ENCODE measurements at places on chromosomes 5 and 9.

- DNase-seq, result no peak
These were observed 55.2 kb downstream of the ADAMTS16 start for GRCh38 chr5:5195128-5195918.

- DNase-seq, result no peak
These were observed 295.8 kb downstream of the DEPDC1B start for GRCh38 chr5:60404171-60404570.

GRCh38 chr5:143812085-143812705 is at the start of gene HMHB1:
HMHB1 (plus strand) TSS chr5:143812161.
- DNase-seq, result no peak

DNA sequence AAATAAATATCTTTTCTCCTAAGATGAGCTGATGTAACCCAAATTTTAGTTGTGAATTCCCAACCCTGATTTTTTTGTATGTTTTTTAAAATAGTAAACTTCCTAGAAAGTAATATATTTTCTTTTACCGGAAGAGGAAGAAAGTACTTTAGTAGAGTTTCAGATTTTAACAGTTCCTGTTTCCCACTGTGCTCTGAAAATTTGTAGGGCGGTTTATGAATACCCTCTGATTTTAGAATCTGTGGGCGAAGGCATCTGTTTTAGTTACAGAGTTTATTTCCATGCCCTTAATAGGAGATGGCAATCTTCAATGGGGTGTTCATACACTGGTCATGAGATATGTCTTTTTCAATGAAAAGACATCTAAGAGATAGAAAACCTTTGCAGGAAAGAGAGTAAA is 3.7 kb upstream of the HOMER1 start:
- DNase-seq, result no peak

DNA sequence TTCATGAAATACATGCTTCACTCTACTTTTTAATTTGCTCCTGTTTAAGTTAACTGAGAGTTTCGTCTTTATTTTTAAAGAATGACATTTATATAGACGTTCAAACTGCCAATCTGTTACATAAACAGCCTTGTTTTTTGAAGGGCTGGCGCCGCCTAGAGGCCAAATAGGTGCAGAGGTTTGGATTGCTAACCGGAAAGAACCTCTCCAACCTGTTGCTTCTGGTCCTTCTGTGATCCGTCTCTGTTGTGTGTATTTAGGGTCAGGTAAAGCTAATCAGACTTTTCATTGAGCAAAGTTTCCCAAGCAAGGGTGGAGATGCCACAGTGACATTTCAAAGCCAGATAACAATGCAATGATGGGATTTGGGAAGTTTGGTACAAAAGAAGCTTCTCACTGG is 39.5 kb upstream of the GLIS3 start:
- peak; percentile 86 for DNase-seq

- no peak for DNase-seq
These were observed 101.6 kb downstream of the TENT4A start for GRCh38 chr5:6814816-6815215.

DNA sequence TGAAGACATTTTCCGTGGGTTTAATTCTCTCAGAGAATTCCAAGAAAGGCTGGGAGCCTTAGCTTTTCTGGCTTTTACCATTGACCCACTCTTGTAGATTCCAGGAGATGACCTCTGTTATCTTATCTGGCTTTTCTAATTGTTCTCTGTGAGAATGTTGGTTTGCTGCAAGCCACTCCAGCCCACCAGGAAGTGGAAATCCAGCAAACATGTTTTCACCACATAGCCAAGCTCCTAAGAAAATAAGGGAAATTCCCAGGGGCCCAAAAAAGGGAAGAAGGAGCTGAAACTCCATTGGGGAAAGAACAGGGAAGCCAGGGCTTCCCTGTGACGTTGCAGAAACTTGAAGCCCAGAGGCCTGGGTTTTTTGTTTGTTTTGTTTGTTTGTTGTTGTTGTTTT is 19.7 kb downstream of the GPR107 start:
- DNase-seq, result peak; percentile 94

DNA sequence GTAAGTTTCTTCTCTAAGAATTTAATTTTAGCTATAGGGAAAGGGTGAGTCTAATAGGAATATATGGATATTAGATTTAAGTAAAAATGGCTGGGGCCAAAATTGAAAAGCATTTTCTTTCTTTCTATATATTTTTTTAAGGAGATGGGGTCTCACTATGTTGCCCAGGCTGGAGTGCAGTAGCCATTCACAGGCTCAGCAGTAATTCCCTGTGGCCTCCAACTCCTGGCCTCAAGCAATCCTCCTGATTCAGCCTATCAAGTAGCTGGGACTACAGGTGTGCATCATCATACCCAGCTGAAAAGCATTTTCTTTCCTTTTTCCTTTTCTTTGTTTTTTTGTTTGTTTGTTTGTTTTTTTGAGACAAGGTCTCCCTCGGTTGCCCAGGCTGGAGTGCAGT is 41.1 kb downstream of the CSNK1A1 start:
- DNase-seq, result no peak

- DNase-seq, result no peak
These were observed 100.9 kb downstream of the GDNF start for GRCh38 chr5:37738865-37739488.

- DNase-seq, result peak; percentile 77
These were observed 64.3 kb upstream of the MYO10 start for GRCh38 chr5:17000291-17000939.

DNA sequence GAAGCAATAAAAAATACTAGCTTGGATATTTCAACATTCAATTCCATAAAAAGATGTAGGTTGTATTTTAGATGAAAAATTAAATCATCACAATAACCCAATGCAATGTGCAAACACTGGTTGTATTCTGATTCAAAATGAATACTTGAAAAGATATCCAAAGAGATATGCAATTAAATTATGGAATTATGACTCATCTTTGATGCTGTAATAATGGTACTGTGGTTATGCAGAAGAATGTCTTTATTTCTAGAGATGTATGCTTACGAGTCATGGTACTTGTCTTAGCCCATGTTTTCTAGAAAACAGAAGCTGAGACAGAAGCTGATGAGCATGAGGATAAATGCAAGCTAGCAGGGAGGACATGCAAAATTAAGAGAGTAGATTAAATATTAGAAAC is 1941.4 kb upstream of the NUDT12 start:
- DNase-seq, result no peak

DNA sequence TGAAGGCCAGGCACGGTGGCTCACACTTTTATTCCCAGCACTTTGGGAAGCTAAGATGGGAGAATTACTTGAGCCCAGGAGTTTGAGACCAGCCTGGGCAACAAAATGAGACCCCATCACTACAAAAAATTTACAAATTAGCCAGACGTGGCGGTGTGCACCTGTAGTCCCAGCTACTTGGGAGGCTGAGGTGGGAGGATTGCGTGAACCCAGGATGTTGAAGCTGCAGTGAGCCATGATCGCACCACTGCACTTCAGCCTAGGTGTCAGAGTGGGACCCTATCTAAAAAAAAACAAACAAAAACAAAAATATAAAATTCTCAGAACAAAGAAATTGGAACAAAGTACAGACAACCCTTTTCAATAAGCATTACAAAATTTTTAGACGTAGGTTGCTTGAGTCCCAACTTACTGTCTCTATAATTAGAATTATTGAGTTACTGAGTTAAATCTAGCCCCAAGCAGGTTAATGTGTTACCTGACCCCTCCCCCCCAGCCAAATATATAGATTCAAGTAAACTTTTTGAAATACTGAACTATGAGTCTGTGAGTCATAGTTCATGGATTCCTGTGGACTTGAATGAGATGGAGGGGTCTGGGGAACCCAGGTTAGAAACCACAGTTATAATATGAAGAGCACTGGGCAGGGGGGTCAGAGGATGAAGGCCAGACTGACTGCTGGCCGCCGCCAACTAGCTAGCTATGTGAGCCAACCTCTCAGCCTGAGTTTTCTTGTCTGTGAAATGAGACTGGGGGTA is 173.1 kb downstream of the AOPEP start:
- no peak for DNase-seq

DNA sequence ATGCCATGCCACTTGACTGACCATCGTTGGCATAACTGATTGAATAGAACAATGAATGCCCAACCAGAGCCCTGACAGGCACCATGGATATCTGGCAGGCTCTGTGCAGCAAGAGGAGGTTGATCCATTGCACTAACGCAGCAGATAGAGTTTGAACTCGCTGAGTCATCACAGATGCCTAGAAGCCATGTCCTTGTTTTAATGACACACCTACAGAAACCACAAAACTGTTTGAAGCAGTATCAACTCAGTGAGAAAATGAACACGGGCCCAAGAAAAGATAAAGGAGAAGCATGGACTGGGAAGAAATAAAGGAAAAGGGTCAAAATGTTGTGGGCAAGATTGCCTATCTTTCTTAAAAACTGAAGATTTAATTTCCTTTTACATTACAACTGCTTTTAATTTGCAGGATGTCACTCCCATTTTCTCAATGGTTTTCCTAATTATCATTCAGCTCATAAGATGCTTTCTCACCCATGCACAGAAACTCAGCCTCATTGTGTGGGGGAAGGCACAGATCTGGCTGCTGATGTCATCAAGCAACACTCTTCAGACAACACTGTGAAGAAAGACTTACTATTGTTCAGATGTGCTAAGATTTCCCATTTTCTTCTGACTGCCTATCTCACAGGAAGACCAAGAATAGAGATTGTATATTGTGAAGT is 129.0 kb downstream of the PIK3R1 start:
- peak; percentile 24 for DNase-seq

DNA sequence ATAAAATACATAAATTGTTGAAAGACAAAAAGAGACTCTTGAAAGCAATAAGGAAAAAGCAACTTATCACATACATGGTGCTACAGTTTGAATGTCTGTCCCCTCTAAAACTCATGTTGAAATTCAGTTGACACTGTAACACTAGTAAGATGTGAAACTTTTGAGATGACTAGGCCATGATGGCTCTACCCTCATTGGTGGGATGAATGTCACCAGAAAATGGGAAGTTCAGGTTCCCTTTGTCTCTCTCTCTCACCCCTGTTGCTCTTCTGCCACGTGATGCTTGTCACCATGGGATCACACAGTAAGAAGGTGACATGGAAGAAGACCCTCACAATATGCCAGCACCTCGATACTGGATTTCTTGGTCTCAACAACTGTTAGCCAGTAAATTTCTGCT is 50.3 kb upstream of the SPTLC1 start:
- no peak for DNase-seq

- no peak for DNase-seq
These were observed 541.2 kb upstream of the TRPC7 start for GRCh38 chr5:136906545-136906944.

DNA sequence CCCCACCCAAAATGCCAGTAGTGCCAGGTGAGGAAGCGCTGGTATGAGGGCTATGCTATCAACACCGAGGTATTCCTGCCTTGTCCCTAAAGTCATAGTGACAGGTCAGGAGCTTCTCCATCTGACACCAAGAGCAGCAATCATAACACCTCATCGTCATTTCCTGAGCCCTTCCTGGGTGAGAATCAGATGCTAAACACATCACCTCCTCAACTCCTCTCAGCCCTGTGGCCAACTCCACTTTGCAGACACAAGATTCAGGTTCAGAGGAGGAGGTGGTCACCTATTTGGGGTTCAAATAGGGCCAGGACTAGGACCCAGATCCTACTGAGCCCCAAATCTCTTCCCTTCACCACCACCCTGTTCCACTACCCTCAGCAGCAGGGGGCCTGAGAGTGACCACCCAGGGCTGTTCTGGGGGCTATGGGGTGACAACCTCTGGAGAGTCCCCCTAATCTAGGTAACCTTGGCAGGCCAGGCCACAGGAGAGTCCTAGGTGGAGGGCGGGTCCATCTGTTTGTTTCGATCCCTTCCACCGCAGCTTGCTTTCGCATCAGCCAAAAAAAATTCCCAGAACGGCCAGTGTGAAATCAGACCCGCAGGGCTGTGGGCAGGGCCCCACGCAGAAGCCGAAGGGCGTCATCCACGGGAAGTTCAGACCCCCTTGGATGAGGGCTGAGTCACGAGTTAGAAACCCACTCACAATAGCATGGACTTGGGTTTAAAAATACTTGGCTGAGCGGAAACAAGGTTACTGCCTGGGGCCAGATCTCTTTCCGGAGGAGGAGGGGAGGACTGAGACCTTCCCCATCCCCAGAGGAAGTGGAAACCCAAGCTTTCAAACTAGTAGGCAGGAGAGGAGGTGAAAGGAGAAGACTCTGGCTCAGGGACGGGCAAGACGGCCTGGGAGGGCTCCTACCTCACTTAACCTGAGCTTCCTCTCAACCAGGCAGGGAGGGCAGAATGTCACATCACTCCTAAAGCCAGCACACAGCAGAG is 8.7 kb downstream of the STK10 start:
- DNase-seq, result peak; percentile 75

DNA sequence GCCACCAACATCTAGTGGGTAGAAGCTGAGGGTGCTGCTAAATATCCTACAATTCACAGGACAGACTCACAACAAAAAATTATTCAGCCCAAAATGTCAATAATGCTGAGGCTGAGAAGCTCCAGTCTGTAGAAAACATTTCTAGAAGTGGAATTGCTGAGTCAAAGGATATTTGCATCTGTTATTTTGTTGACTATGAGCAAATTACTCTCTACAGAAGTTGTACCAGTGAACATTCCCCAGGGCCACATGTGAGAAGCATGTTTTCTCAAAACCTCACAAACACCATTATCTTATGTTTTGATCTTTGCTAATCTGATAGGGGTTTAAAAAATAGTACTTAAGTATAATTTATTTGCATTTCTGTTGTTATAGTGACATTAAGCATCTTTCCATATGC is 15.4 kb downstream of the ITK start:
- DNase-seq, result no peak

DNA sequence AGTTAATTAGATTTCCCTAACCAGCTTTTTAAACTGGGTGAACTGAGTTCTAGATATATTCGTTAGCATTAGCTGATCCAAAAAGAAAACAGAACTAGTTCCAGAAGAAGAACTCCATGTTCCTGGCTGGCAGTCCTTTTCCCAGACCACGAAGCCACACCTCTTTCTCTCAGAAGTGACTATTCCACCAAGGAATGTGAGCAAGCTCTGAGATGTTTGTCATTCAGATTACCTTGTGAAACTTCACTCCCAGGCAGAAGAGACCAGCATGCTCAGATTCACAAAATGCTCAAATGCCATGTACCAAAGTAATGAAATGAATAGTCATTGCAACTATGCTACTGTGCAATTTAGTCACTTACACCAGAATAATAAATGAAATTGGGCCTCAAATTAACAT is 4.4 kb upstream of the SSBP2 start:
- peak; percentile 64 for DNase-seq

DNA sequence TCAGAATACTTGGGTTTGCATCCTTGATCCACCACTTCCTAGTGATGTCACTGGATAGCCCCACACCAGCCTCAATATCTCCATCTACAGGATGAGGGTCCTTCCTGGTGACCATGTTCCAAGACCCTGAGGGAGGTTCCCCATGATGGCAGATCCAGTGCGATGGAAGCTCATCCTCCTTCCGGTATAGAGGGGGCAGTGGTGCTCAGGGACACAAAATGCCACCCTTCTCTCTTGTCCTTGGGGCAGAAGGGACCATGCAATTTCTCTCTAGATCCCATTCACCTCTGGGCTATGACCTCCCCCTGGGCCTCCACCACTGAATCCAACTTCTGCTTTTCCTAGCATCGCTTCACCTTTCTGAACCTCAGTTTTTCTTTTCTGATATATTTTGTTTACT is 5.4 kb upstream of the SLC25A51 start:
- DNase-seq, result no peak
